Esophagus muscularis mucosa (tissue), 4 donors: ENCODE measurements at places on chromosomes 11 and 22. TPM values are rescaled to one million over a fixed set of nuclear protein-coding genes. Genes with fewer than 3 reads are reported as not detected.

- no peak for DNase-seq
Observed at GRCh38 chr11:109939166-109939810, 153.9 kb upstream of the ZC3H12C start.

GRCh38 chr11:121464352-121464946 is 11.7 kb upstream of the SORL1-AS1 start:
- DNase-seq: no peak

DNA sequence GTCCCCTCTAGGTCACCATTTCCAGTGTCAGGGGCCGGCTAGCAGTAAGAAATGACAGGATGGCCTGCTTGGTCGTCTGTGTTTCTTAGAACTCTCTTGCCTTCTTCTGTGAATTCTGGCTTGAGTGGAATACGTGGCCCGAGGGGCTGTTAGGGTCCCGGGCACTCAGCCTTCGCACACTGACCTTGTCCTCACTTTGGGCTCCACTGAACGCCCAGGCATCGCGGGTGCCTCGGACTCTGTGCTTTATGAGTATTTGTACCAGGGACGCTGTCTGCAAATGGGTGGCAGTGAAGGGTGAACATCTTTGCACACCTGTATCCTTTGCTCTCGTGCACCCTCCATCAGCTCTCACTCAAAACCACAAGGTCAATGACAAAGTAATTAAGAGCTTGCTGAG is 123.4 kb upstream of the ANO1 start:
- no peak for DNase-seq

DNA sequence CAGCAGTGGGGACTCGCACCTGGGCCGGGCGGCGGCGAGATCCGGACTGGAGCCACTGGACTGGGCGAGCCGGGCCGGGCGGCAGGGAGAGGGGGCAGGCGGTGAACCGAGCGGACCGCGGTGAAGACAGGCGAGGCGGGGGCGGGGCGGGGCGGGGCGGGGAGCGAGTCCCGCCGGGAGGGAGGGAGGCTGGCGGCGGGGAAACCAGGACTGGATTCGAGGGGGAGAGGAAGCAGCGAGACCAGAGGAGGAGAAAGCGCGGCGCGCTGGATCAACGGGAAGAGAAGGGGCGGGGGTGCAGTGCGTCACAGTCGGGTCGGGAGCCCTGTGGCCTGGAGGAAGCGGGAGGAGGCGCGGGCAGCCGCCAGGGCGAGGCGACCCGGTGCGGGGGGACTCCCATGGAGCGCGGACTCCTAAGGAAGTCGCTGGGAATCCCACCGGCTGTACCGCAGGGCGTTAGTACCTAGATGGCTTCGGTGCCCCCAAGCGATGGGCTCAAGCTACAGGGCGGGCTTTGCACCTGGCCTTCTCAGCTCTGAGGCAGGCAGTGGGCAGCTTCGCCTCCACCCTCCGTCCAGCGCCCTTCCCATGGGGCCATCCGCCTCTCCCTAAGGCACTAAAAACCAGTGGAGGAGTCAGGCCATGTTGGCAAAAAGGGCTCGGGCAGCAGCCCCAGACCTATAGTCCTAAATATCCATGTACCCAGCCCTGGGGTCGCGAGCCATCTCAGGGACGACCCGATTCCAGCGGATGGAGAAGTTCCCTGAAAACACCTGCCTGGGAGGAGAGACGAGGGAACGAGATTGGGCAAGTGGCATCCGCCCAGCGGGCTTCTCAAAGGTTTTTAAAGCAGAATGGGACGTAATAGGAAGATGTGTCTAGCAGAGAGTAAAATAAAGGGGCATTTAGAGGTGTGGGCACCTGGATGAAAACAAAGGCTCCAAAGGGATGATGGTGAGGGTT is at the start of gene TMEM121B:
Gene TMEM121B, minus strand, starts transcription at position 128 of the 963 bp plus-strand sequence. CDS start 233 bp downstream, outside the sequence.
- DNase-seq: no peak

GRCh38 chr22:25551396-25551795 is 13.1 kb upstream of the GRK3 start:
- no peak for DNase-seq

GPHA2 gene
- not detected for total RNA-seq

- no peak for DNase-seq
Observed at GRCh38 chr11:115958089-115959000, 454.1 kb upstream of the CADM1 start.

GRCh38 chr11:118536726-118537125 is 5.7 kb downstream of the TMEM25 start:
- DNase-seq: no peak

RAB3IL1 gene
- total RNA-seq: 31.5 TPM

OR56A1 gene
- not detected for total RNA-seq

- DNase-seq: no peak
Observed at GRCh38 chr11:76265771-76266241, 59.5 kb upstream of the WNT11 start.

GAS2 gene
- 4.2 TPM for total RNA-seq

DNA sequence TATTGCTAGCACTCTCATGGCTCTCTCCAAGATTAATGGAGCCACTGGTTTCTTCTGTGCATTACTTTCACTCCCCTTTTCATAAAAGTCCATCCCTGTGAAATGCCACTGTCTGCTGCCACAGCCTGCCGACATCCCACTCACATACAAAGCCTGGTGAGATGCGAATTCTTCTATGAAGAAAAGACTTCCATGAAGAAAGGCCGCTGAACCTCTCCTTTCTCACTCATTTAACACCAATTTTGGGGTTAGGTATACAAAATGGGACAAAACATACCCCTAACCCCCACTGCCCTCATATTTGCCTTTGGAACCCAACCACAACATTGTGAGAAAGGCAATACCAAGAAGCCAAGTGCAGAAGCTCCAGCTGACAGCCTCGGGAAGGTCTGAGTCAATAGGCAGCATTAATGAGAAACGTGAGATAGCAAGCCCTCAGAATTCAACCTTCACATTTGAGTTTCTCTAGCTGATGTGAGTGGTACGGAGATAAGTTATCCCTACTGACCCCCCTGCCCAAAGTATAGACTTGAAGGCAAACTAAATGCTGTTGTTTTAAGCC is 156.4 kb downstream of the ATG16L2 start:
- DNase-seq: no peak

GRCh38 chr11:17382046-17382728 is 6.3 kb downstream of the KCNJ11 start:
- no peak for DNase-seq

RBMXL2 gene
- total RNA-seq: not detected

DNA sequence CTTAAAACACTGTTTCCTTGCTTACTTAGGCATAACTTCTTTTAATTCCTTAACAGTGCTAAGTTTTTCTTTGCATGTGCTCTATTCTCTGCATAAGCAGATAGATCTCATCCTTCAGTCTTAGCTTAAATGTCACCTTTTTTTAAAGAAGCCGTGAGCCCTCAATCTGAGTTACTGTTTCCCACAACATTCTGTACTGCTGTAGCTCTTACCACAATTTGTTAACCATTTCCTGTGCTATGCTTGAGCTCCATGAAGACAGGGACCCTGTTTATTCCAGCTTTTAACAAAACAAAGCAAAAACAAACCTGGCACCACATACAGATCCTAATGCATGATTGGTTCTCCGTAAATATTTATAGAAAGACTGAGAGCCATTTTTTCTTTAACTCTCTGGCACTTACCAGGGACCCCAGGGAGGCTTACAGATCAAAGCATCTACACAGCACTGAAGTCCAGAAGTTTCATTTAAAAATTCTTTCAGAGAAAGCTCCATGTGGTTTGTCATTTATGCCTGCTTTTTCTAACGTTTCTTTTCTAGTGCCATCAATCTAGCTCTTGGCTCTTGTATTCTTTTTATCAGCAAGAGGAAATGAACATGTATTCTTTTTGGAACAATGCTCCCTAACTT is 74.9 kb downstream of the DYNC2H1 start:
- no peak for DNase-seq

DNA sequence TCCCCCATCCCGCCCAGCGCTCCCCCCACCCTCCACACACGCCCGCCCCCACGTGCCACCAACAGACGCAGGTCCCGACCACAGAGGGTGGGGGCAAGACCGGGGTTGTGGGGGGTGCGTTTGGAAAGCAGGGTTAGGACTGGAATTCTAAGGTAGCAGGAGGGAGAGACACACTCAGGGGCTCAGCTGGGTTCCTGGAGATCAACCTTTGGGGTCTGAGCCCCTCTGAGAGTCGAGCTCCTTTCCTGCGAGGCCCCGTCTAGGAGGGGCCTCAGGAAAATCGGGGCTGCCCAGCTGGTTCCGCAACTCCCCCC is 429 bp downstream of the PGGHG start:
- no peak for DNase-seq

MPZL3 gene
- 0.52 TPM for total RNA-seq

- no peak for DNase-seq
Observed at GRCh38 chr11:134510233-134511040, 98.4 kb upstream of the B3GAT1 start.

P2RY2 gene
- total RNA-seq: not detected

DNA sequence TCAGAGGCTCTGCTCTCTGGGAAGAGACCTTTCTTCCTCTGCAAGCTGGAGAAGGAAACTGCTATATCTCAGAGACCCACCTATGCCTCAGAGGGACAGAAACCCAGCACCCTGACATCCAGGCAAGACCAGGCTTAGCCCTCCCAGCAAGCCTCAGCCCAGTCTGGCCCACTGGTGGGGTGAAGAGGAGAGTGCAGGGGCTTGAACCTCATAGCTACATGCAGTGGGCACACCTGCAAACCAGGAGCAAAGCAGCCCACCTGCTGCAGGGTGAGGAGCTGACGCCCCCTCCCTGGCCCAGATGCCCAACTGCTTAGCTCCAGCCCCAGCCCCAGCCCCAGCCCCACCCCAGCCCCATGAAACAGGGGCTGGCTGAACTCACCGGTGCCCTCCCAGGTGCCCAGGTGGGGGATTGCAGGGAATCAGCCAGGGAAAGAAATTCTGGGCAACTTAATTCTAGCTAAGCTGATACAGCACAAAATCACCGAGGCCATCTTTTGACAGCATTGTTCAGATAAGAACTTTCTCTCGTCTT is 246.8 kb downstream of the BUD13 start:
- no peak for DNase-seq

- DNase-seq: no peak
Observed at GRCh38 chr11:59573216-59573615, 42.4 kb downstream of the OSBP start.

TBX1 gene
- 1.4 TPM for total RNA-seq

GRCh38 chr22:24067587-24068376 is 56.7 kb downstream of the CABIN1 start:
- no peak for DNase-seq

- DNase-seq: no peak
Observed at GRCh38 chr11:69300120-69301060, 6.4 kb downstream of the MYEOV start.

- DNase-seq: no peak
Observed at GRCh38 chr22:30087611-30088010, 7.3 kb downstream of the HORMAD2 start.

SLC22A12 gene
- total RNA-seq: not detected

DNA sequence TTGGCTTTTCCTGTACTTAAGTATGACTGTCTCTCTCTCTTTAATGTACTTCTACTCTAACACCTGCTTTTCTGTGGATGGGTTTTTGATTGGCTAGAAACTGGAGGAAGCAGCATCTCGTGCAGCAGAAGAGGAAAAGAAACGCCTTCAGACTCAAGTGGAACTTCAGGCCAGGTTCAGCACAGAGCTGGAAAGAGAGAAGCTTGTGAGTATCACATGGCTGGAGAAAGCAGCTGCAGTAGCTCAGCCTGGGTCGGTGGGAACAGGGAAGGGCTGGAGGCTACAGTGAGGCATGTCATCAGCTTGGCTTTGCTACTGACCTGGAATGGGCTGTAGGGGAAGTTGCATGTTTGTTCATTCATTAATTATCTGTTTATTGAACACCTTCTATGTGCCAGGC is 74.2 kb downstream of the SWAP70 start:
- DNase-seq: no peak

DNA sequence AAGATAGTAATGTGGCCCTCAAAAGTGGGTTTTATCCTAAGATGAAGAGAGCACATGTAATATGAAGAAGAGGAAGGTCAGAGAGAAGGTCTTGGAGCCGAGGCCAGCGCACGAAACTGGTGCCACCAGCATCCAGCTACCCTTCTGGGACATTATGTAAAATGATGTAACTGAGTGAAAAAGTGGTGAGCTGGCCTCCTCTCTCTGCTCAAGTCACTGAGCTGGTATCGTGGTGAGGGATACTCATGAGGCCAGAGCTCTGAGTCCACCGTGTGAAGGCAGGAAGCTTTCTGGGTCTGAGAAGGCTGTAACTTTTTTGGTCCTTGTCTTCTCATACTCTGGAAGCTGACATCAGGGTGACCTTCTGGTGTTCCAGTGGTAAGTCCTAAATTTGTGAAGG is 25.1 kb downstream of the RNF185 start:
- DNase-seq: no peak

WBP2NL gene
- total RNA-seq: 0.45 TPM

DNA sequence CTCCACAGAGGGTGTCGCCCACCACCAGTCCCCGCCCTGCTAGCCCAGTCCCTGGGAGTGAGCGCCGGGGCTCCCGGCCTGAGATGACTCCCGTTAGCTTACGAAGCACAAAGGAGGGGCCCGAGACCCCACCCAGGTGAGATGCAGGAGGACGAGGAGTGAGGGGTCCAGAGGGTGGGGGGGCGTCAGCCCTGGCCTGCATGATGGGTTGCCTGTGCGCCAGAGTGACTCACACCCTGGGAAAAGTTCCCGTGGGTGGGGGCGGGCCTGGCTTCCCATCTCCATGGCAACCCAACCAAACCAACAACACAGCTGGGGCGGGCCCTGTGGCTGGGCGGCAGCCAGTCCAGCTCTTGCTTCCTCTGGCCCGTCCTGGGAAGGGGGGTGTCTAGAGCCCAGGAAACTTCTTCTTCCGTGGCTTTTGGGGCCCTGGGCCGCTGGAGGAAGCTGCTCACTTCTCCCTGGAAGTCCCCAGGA is 4.5 kb downstream of the GAS2L1 start:
- DNase-seq: peak; percentile 99

OR2AG1 gene
- total RNA-seq: not detected

GRCh38 chr11:47915374-47915773 is 65.0 kb upstream of the PTPRJ start:
- DNase-seq: no peak

DNA sequence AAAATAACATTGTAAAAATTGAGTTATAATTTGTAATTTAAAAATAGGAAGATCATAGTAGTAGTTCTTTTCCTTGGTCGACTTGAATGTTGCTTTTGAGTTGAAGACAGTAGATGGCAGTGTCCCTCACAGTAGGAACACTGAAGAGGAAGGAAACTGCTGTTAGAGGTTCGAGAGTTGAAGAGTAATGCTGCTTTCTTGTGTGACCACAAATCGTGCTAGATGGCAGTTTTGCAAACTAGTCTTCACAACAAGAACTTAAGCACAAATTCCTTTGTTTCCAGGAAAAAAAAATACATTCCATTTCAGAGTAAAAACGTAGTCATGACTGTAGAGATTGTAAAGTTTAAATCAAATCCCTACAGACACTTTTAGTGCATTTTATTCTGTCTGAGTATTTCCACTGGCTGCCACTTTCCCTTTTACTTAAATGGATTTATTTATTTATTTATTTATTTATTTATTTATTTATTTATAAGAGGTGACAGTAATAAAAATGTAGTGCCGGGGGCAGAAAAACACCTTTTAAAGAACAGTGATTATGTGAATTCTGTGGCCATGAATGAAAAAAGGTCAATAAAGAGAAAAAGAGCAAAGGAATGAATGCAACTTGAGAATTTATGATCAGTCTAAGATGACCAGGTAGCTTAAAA is 54.6 kb downstream of the SPECC1L start:
- DNase-seq: no peak

FXYD6 gene
- total RNA-seq: 82.7 TPM
